Glutamatergic neuron (in vitro differentiated cells): ENCODE measurements at places on chromosomes 1 and 21.

DNA sequence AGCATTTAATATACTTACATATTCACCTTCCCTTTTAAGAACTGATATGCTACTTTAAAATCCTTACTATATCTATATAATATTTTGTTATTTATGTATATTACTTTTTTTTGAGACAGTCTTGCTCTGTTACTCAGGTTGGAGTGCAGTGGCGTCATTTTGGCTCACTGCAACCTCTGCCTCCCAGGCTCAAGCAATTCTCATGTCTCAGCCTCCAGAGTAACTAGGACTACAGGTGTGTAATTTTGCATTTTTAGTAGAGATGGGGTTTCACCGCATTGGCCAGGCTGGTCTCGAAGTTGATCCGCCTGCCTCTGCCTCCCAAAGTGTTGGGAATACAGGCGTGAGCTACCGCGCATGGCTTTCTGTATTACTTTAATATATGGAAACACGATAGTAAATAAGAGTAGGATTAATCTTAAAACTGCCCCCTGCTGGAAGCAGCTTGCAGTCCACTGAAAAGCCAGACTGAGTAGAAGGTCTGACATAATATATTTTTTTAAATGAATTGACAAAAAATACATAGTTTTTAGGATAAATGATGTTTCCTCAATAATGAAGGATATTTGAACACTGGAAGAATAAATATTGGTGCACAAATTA, 24.4 kb downstream of the RCAN3 start:
- peak; percentile 30 for DNase-seq

DNA sequence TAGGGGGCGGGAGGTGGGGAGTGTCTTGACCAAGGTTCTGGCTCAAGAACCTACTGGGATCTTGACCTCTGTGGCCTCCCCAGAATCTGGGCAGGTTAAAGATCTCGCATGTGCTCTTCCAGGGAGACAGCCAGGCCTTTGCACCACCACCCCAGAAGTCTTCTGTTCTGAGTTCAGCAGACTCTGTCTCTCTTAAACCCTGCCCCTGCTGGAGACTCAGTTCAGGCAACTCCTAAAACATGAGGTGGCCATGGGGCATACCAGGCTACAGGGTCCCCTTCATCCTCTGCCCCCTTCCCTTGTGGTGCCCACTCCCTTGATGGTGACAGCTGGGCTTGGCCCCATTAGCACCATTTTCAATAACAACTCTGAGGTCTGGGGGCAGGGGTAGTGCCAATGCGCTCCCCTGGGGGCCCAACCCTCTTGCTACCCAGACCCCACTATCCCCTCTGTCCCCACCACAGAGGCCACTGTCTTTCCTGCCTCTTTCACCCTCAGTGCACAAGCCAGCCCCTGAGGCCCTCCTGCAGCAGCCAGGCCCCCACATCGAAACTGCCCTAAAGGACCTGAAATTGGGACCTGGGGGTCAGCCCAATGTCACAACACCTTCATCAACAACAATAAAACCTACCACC, 132.7 kb upstream of the RUNX3 start:
- peak; percentile 4 for DNase-seq

- DNase-seq, result peak; percentile 35
Measured at GRCh38 chr1:30378991-30379581, 344.3 kb downstream of the MATN1 start.

- DNase-seq, result no peak
Measured at GRCh38 chr1:209861242-209861641, 33.5 kb downstream of the UTP25 start.

GRCh38 chr1:16960560-16961296, 19.7 kb downstream of the MFAP2 start:
- DNase-seq, result peak; percentile 93
